Coronary artery (tissue), 2 donors: ENCODE measurements at places on chromosomes 1 and 21.
A peak's percentile ranks its signal among the peaks of the same experiment; 100 is the strongest.

GRCh38 chr1:51515982-51516648 lies 3.0 kb downstream of the EPS15 start:
- DNase-seq: no peak

DNA sequence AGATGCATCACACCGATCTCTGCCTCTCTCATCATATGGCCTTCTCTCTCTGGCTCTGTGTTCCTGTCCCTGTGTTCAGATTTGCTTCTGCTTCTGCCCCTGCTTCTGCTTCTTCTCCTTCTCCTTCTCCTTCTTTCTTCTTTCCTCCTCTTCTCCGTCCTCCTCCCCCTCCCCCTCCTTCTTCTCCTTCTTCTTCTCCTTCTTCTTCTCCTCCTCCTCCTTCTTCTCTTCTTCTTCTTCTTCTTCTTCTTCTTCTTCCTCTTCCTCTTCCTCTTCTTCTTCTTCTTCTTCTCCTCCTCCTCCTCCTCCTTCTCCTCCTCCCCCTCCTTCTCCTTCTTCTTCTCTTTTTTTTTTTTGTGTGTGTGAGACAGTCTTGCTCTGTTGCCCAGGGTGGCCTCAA lies 139.9 kb upstream of the KLHDC7A start:
- DNase-seq: no peak

- DNase-seq: no peak
Observed at GRCh38 chr1:14636897-14637632, 38.6 kb downstream of the KAZN start.

DNA sequence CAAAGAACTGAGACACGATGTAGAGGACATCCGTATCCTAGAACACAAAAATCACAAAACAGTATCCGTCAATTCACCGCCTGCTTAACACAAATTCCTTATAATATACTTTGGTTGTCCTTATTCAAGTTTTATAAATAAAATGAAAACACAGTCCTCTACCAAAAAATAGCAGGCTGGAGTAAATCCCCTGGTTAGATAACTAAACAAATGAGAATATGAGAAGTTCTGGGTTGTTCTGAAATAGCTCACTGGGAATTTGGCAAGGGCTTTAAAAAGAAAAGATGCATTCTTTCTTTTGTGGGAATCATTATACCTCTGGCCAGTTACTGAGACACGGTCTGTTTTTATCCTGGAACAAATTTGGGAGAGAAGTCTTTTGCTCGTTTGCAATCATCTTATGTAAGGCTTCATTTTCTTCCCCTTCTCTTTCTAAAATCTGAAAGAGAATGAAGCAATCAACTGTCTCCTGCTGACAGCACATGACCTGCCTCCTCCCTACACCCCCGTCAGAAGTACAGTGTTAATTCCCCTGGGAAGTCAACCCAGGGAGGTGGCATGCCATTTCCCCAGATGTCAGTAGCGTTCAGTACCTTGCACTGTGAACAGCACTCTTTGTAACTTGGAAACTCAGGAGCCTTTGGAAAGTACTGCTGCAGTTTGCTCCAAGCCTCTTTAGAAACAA lies 37.1 kb upstream of the RAP1GAP start:
- DNase-seq: no peak

DNA sequence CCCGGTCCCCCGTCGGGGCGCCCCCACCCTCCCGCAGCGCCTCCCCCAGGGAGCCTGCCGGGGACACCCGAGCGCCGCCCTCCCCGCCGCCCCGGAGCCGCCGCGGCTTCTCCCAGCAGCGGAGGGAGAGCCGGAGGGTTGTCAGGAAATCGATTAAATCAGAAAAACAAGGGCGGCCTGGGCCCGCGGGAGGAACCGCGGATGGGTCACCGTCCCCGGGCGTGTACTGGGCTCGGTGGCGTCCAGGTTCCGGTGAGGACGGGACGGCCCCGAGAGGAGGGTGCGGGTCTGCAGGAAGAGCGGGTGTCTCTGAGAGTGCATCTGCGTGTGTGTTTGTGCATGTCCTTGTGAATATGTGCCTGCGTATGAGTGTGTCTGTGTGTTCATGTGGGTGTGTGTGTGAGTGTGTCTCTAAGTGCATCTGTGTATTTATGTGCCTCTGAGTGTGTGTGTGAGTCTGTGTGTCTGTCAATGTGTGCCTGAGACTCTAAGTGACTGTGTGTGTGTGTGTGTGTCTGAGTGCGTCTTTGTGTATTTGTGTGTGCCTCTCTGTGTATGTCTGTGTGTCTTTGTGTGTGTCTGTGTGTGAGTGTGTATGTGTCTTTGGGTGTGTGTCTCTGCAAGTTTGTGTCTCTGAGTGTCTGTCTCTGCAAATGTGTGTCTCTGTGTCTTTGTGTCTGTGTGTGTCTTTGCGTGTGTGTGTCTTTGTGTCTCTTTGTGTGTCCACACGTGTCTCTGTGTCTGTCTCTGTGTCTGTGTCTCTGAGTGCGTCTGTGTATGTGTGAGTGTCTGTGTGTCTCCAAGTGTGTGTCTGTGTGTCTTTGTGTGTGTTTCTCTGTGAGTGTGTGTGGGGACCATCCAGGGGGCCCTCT lies 1.1 kb downstream of the SPSB1 start:
- DNase-seq: no peak

- DNase-seq: no peak
Observed at GRCh38 chr1:206793620-206794019, 21.3 kb upstream of the IL10 start.

DNA sequence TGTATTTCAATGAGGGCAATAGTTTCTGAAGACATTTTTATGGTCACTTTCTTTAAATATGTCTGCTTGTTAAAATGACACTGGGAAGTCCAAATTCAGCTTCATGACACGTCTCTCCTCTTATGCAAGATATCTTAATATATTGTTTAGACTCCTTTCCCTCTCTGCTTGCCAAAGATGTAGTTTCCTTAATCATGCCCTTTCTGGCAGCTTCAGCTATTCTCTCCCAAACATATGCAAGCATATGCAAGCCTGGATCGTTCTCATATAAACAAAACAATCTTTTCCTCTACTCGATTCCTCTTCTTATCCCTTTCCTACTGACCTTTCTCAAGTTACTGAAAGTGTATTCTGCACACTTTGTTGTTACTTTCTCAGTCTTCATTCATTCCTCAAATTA lies 372.2 kb downstream of the PTBP2 start:
- DNase-seq: no peak

GRCh38 chr1:231796141-231796540 lies 169.6 kb downstream of the DISC1 start:
- DNase-seq: no peak

GRCh38 chr1:46084553-46085451 lies 47.6 kb downstream of the PIK3R3 start:
- DNase-seq: no peak

DNA sequence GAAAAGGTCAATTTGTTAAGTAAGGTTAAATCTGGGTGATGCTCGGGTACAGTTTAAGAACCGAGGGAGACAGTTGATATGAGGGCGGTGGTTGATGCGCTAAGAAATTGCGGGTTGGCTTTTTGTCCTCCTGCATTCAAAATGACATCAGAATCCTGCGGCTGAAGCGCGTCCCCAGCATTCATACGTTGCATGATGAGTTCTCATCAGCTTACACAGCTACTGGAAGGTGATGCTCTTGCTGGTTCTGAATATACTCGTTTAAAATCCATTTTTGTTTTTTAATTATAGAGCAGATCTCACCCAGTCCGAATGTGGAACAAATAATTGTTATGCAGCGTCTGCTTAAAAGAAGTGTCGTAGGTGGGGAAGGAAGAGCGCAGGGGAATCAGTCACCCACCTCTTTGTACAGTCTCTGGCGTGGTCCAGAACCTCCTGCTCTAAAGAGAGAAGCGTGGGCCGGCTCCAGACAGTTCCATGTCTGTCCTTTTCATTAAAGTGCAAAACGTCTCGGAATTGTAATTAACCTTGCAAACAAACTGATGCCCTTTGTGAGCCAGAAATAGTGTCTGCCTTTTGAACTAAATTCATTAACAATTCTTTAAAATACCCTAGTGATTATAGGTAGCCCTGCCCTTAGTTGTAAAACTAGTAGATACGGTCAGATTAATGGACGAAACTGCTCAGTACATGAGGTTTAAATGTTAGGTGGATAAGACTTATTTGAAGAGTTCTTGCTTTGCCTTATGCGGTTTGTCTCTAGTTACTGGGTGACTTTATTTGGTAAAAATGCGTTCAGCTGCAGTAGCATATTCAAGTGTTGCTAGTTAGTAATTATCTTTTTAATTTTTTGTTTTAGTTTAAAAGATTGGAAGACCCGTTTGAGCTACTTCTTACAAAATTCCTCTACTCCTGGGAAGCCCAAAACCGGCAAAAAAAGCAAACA lies 741 bp downstream of the RGS2 start:
- DNase-seq: peak; percentile 78

GRCh38 chr1:97033949-97034348 lies 312.4 kb downstream of the PTBP2 start:
- no peak for DNase-seq

GRCh38 chr1:48038270-48038767 lies 41.1 kb upstream of the TRABD2B start:
- no peak for DNase-seq

GRCh38 chr1:30473922-30474817 lies 249.2 kb downstream of the MATN1 start:
- no peak for DNase-seq

DNA sequence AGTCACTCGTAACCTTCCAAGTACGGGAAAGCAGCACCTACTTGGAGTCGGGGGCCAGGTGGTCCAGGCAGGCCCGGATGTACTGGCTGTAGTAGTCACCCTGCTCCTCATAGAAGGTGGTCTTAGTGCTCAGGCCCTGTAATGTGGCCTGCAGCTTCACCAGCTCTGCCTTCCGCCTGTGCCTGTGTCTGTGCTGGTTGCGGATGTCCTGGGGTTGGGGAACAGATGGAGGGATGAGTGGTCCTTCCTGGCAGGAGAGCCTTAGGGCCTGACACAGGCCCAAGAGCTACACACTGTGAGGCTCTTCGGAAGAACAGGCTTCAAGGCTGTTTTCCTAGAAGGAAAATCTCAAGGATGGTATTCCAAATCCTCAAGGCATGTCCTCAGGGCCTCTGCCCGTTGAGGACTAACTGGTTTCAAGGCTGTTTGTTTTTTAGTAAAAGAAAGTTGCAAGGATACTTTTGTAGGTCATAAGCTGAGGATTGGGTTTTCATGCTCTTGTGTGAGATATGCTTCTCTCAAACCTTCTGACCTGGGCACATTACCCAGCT lies 28.4 kb upstream of the MEF2D start:
- no peak for DNase-seq

- peak; percentile 55 for DNase-seq
Observed at GRCh38 chr1:18537386-18538306, 56.9 kb downstream of the KLHDC7A start.

GRCh38 chr1:65167586-65168242 lies 19.7 kb downstream of the AK4 start:
- DNase-seq: no peak

GRCh38 chr1:27162090-27162489 lies 7.2 kb upstream of the SLC9A1 start:
- no peak for DNase-seq

DNA sequence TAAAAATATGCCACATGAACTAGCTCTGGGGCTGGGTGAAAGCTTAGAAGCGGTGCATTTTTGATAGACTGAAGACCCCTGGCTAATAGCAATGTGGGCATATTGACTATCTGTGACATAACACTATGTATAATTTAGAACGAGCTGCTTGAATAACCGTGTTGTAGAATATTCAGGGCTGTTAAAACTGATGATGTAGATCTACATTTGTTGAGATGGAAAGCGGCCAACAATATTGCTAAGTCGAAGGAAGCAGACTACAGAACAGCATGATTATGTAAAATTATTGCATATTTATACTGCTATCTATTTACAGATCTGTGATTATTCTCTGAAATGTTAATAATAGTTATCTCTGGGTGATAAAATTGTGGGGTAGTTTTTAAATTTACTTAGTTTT lies 41.1 kb upstream of the BCL10 start:
- DNase-seq: no peak

DNA sequence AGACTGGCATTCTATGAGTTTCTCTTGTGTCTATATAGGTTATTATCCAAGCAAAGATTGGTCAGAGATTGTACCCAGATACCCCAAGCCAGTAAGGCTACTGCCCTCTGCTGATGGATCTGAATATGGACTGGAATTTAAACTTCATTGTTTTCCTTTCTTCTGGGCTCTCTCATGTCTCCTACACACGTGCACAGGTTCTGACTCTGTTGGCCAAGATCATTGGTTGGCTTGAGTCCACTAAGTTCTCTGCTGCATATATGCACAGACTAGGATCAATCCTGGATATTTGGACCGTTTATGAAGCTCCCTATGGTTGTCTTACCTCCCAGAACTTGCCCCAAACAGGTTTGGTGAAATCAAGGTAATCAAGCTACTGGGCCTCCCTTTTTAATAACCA lies 69.7 kb downstream of the CC2D1B start:
- no peak for DNase-seq

GRCh38 chr1:16478091-16478490 lies 36.0 kb downstream of the RNU1-1 start:
- DNase-seq: no peak

DNA sequence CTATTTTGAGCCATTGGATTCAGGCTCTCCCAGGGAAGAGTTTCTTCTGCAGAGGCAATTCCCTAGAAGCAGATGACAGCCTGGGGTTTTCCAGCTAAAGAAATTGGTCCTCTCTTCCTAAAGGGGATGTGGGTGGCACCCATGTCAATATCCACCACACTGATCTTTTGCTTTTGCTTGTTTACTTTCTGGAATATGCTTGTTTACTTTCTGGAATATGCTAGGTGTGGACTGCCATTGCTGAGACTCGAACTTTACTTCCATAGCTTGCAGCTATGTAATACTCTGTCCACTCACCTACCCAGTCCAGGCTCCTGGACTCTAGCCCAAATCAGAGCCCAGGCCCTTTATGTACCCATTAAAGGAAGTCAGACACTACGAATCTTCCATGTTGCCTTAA lies 92.1 kb upstream of the SMYD2 start:
- DNase-seq: no peak

GRCh38 chr1:162530307-162530987 lies 31.1 kb upstream of the UAP1 start:
- DNase-seq: no peak

- DNase-seq: no peak
Observed at GRCh38 chr21:33198346-33199099, 31.2 kb upstream of the IFNAR2 start.

GRCh38 chr1:1260843-1261560 lies 12.7 kb downstream of the UBE2J2 start:
- DNase-seq: no peak

DNA sequence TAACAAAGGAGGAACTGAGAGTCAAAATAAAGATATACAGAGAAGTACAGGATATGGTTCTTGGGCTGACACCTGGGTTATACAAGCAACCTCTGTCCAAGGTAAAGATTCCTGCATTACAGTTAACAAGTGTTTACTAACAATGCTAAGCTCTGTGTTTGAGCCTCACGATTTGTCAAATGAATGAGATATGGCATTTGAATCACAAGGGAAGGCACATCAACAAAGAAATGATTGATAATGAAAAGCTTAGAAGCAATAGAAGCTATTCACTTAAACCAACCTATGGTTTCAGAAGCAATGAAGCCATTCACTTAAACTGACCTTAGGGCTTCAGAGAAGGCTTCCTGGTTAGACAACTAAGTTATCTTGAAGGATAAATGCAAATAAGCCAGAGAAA lies 199.5 kb downstream of the AGBL4 start:
- no peak for DNase-seq

GRCh38 chr1:201791779-201792173 lies 37.2 kb upstream of the IPO9 start:
- no peak for DNase-seq

- DNase-seq: no peak
Observed at GRCh38 chr1:202656951-202657646, 53.2 kb downstream of the SYT2 start.
